B cell (primary cell): ENCODE measurements at places on chromosomes 3 and 15. TPM values are rescaled to one million over a fixed set of nuclear protein-coding genes. Genes with fewer than 3 reads are reported as not detected.

DNA sequence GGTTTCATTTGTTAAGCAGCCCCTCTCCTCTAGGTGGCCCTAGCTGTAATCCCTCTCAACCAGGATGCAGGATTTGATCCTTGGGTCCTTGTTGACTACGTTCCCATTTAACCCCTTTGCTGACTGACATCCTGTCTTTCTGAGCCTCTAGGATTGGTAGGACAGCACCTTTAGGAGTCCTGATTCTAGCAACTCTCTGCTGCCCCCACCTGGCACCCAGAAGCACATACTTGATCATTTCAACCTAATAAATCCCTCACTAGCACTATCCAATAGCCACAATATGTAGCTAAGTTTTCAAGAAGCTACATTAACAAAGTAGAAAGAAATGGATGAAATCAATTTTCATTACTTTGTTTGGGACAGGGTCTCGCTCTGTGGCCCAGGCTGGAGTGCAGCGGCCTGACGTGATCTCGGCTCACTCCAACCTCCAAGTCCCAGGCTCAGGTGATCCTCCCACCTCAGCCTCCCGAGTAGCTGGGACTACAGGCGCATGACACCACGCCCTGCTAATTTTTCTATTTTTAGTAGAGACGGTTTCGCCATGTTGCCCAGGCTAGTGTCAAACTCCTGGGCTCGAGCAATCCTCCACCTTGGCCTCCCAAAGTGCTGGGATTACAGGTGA lies 28.3 kb downstream of the RSL24D1 start:
- DNase-seq, result peak; percentile 50

GRCh38 chr3:142647856-142648255 lies 51.7 kb downstream of the PLS1 start:
- no peak for DNase-seq

The NSMCE3 gene
- 16.1 and 16.8 TPM in 2 replicates for total RNA-seq

GRCh38 chr3:105093371-105094252 lies 273.1 kb upstream of the ALCAM start:
- no peak for DNase-seq

DNA sequence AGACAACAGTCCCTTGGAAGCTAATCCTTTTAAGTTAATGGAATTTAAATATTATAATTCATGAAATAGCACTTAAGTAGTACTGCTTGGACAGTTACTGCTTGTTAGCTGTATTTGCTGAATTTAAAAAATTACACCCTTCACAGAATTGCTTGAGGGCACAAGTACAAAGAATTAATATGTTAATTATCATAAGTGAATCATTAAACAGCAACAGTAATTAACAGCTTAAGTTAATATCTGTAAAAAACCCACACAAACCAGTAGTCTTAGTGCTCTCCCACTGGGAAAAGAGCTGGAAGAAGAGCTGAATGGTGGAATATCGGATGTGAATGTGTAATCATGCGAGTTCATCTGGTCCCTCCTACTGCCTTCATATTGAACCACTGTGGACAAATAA lies 232.0 kb downstream of the CD47 start:
- no peak for DNase-seq

The CPN2 gene
- not detected in 2 replicates for total RNA-seq

DNA sequence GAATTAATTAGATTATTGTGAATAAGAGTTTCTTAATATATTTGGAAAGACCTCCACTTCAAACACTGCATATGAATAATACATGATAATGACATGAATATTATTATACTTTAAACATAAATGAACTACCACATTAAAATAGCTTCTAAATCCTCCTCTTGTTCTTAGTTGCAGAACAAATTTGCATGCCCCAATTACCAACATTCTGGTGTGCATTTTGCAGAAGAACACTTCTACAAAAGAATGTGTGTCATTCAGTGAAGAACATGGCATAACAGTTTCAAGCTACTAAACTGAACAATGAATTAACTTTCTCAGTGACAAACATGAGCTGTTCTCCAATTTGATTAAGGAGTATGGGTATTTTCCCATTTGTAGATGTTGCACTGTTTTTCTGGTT lies 711.3 kb upstream of the NAALADL2 start:
- DNase-seq, result no peak

GRCh38 chr3:98717584-98717983 lies 45.6 kb upstream of the ST3GAL6 start:
- DNase-seq, result no peak

- no peak for DNase-seq
Measured at GRCh38 chr15:69855258-69856000, 242.3 kb downstream of the TLE3 start.

DNA sequence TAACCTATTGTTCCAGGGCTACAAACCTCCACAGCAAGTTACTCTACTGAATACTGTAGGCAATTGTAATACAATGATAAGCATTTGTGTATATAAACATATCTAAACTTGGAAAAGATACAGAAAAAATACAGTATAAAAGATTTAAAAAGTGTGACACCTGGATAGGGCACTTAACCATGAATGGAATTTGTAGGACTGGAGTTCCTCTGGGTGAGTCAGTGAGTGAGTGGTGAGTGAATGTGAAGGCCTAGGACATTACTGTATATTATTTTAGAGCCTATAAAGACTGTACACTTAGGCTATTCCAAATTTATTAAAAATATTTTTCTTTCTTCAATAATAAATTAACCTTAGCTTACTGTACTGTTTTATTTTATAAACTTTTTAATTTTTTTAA lies 38.4 kb upstream of the SLC25A36 start:
- DNase-seq, result no peak

DNA sequence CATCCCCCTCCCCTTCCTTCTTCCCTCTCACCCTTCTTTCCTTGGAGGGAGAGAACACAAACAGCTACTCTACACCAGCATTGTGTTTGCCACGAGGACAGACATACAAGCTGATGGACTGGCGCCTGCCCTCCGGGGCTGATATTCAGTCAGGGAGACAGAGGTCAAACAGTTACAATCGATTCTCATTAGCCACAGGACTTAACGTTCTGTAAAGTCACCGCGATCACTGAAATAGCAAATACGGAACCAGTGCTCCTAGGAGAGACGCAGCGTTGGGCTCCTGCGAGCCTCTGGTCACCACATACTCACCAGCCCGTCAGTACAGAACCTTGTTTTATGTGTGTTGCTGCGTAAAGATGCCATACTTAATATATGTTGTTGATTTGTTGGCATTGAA lies 108.8 kb downstream of the LRRK1 start:
- DNase-seq, result no peak

The IQCF5 gene
- total RNA-seq, result not detected in 2 replicates

- no peak for DNase-seq
Measured at GRCh38 chr3:188122571-188123169, 31.3 kb upstream of the LPP start.

The EPHB1 gene
- 0.87 TPM in 1 of 2 replicates, not detected in the other for total RNA-seq

- DNase-seq, result no peak
Measured at GRCh38 chr3:37056826-37057225, 63.5 kb downstream of the MLH1 start.

GRCh38 chr3:49840388-49840787 lies 16.0 kb downstream of the TRAIP start:
- DNase-seq, result no peak

- DNase-seq, result no peak
Measured at GRCh38 chr3:132979606-132980005, 58.6 kb upstream of the TMEM108 start.

The PLA2G4D gene
- total RNA-seq, result not detected in 2 replicates

- DNase-seq, result no peak
Measured at GRCh38 chr15:84842781-84843180, 25.6 kb downstream of the ALPK3 start.

GRCh38 chr3:184561913-184562877 lies 610 bp downstream of the EPHB3 start:
- DNase-seq, result no peak

DNA sequence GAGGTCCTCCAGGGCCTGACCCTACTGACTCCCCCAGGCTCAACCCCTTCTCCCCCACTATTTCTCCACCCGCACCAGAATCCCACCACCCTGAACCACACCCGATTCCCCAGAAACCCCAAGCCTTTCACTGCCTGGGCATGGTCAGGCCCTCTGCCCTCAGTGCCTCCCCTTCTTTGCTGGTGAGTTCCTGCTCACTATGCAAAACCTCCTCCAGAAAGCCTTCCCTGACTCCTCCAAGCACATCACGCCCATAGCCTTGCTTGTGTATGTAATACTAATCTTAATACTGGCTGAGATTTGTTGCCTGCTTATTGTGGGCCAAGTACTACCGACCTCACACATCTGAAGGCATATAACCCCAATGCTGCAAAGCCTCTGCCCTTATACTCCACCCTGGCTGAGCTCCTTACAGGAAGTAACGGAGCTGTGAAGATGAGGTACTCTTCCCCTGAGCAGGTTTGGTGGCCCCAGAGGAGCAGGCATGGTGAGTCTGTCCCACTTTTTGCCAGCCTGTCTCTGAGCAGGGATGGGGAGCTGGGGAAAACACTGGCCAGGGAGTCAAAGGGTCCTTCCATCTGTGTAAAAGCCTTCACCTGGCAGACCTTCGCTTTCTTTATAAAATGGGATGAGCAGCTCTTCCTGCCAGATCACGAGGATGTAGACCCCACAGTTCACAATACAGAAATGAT lies 9.5 kb downstream of the RAB6B start:
- DNase-seq, result no peak

The MB21D2 gene
- total RNA-seq, result 0.15 and 0.20 TPM in 2 replicates

- DNase-seq, result peak; percentile 14
Measured at GRCh38 chr3:19392150-19392549, 243.8 kb downstream of the KCNH8 start.

The TYRO3 gene
- 0.05 TPM in 1 of 2 replicates, not detected in the other for total RNA-seq

The RTP1 gene
- not detected in 2 replicates for total RNA-seq

- no peak for DNase-seq
Measured at GRCh38 chr15:43977072-43977884, 150.5 kb downstream of the WDR76 start.

GRCh38 chr3:51934139-51934850 lies 7.4 kb downstream of the RRP9 start:
- DNase-seq, result no peak

- no peak for DNase-seq
Measured at GRCh38 chr3:22360164-22360563, 609.2 kb upstream of the ZNF385D start.
